ENCODE measurements at places on chromosomes 7 and 10.

DNA sequence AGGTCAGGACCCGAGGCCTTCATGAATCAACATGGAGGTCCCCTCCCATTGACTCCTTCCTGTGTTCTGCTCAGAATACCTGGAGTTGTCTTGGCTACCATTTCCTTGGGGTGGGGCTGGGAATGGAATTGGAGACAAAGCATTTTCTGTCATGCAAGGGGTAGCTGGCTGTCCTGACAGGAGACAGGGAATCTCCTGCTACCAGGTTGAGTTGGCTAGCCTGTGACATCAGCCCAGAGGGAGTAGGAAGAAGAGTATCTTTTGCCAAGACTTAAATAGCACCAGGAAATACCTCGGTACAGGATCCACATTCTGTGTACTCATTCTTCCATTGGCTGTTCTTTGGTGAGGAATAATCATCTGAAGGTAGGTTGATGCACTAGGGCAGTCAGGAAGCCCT, 4.9 kb downstream of the ZDHHC16 start:
- DNase-seq: no peak

DNA sequence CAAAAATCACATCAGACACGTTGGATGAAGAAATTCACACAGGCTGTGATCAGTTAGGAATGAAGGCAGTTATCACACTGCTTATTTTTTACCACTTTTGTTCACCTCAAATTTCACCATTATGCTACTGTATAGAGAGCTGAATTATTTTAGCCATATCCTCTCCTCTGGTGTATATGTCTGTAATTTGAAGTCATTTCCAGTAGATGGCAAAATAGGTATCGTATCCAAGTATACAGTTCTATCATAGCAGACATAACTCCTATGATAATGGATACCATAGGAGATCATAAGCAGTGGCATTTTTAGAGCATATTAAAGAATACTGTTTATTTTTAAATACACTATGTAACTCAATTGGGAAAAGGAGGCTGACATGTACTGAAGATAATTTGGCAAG, 909.7 kb downstream of the DNAJB9 start:
- DNase-seq: no peak

- DNase-seq: no peak
Observed at GRCh38 chr7:76428868-76429805, 4.4 kb downstream of the ZP3 start.

DNA sequence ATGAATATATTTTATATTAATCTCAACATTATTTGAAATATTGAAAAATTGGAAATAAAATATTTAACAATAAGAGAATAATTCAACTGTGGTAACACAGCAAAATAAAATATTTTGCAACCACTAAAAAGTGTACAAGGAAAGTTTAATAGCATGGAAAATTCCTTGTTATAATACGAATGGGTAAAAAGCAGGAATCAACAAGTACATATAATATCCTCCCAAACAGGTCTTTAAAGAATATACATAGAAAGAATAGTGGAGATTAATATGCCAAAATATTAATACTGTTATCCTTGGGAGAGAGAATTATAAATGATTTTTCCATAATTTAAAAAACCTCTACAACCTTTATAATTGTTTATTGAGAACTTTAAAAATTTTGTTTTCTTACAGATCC, 1.0 kb downstream of the DNAJC12 start:
- DNase-seq: no peak

DNA sequence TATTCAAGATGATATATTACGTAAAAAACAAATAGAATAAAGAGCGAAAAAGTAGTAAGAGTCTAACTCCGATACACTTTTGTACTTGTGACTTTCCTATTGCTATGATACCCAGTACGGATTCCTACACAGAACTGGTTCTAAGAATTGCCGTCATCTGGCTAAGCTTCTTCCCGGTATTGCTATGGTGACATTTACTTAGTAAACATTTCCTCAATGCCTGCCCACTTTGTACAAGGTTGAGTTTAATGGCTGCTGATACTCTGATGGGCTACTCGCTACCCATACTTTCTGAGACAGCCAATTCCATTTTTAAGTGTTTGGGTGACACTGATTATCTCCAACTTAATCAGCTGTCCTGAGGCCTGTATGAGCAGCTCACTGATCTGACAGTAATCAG, 55.6 kb downstream of the OSBPL3 start:
- no peak for DNase-seq

DNA sequence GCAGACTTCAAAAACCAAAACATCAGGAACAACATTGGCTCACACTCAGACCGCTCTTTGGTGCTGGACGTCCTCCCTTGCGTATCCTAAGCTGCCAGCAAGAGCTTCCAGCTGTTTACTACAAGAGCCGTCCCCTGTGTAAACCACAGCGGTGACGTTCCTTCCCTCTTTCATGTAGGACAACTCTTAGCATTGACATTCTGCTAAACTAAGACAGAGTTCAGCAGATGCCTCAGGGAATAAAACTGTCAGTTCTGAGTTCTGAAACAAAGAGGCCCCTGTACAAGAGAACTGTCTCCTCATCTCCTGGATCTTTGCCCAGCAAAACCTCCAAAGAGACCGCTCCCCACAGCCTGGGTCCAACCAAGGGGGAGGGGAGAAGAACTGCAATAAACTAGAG, 57.8 kb upstream of the OPALIN start:
- no peak for DNase-seq

GRCh38 chr7:84077336-84077735, 117.3 kb downstream of the SEMA3A start:
- no peak for DNase-seq

DNA sequence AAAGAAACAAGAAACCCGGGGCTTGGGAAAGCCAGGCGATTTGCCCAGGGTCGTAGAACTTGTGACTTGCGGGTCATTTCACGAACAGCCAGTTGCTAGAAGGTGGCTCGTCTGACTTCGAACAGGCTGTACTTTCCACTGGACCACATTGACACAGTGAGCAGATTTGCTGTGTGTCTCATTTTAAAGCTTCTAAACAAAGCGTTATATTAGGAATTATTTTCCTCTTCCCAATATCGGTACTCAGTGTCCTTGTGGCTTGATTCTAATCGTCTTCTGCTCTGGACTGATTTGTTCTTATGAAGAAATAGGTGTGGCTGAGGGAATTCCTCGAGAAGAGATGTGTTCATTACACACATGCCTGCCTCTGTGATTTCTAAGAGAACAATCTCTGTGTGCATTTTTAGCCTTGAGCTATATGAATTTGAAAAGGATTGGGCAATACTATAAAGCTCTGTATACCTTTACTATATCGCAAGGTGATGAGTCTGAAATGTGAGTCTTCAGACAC, 150.0 kb upstream of the PRR15 start:
- no peak for DNase-seq

DNA sequence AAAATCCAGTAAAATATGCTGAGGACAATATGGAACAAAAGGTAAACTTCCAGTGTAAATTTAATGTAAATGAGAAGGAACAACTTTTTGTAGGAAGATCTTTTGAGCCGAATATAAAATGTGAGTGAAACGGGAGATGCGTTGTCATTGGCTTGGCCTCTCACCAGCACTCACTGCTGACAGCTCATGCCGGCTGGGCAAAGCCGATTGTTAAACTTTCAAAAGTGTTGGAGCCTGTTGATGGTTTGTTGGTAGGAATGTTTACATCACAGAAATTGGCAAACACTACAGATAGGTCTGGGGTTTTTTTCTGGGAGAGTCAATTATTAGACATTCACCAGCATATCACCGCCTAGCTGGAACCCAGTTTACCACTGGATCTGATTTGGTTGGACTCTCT, 6.1 kb downstream of the PSTK start:
- DNase-seq: no peak

DNA sequence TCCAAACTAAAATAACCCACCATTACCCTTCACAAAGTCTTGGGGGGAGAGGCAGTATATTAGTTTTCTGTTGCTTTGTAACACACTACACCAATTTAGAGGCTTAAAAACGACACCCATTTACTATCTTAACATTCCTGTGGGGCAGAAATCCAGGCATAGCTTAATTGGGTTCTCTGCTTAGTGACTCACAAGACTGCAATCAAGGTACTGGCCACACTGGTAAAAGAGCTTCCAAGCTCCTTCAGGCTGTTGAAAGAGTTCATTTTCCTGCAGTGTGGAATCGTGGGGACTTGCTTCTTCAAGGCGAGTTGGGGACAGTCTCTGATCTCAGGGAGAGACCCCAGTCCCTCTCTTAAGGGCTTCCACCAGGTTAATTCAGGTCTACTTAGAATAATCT, 139.1 kb downstream of the XPNPEP1 start:
- no peak for DNase-seq

GRCh38 chr10:63665670-63666134, 144.5 kb downstream of the REEP3 start:
- DNase-seq: no peak

GRCh38 chr10:50605269-50605950, 18.3 kb downstream of the SGMS1 start:
- no peak for DNase-seq

DNA sequence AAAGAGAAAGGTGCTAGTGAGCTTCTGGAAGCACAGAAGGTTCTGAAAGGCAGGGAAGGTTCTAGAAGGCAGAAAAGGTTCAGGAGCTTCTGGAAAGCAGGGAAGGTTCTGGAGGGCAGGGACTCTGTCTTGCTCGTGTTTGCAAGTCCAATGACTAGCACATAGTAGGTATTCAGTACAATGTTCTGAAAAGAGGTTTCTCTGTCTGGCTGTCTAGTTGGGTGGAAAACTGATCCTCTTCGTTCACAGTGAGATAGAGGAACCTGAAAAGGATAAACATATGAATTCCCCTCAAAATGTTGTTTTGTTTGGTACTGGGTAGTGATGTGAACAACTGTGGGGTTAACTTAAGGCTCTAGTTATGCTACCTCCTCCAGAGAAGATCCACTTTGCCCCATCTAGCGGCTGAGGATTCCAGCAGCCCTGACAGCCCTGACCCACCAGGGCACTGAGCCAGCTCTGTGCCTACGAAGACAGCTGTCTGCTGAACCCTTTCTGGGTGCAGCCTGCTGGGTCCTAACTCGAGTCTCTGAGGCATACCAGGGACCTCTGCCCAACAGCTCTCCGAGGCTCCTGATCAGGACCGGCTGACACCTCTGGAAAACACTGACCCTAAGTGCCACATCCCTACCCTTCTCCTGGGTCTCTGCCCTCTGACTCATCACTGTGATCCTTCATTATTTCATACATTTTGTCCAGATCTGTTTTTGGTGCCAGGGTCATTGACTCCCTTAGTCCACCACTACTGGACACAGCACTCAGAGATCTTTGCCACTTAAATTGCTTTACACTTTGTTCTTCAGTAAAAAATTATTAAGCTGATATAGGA, 15.4 kb downstream of the PTPRN2 start:
- no peak for DNase-seq

- DNase-seq: peak; percentile 29
Observed at GRCh38 chr7:150973571-150974451, 4.3 kb downstream of the KCNH2 start.

DNA sequence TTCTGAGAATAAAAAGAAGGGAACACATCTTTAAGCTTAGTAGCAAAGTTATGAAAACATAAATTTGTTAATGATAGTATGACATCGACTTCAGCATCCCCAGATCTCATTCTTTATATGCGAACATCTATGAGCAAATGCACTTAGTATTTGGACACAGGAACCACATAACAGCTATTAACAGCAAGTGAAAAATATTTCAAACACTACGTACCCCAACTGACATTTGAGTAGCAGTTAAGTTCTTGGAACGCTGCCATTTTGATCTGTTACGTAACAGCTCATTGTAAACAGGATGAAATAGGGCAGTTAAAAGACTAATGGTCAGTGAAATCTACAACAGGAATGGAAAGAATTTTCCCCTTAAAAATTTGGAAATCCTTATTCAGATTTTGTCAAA, 428.9 kb downstream of the TNS3 start:
- no peak for DNase-seq
